ENCODE measurements at places on chromosomes 13 and 19. TPM values are rescaled to one million over a fixed set of nuclear protein-coding genes. Genes with fewer than 3 reads are reported as not detected.

- DNase-seq = no peak
These were observed at the start of gene PDX1 for GRCh38 chr13:27919934-27920676. PDX1 (plus strand) TSS chr13:27920000; CDS start chr13:27920139, 139 bp downstream.

The LRFN3 gene
- 8.2 TPM for polyA plus RNA-seq

DNA sequence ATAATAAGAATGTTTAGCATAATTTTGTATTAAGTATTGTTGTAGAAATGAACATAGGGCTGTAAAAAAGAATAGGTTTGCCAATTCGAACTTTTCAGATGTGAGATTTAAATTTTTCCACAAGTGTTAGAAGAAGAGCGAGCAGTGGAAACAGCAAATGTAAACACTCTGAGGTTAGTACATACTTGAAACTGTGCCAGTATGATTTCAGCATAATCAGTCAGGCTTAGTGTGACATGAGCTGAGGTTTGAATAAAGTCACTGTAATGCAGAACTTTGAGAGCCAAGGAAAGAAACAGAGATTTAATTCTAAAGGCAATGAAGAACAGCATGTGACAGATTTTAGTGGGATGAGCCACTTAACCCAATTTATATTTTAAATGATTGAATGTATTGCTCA, 2166.4 kb downstream of the PCDH9 start:
- no peak for DNase-seq

- DNase-seq = no peak
These were observed 41.9 kb downstream of the ADPRHL1 start for GRCh38 chr13:113411216-113412023.

- no peak for DNase-seq
These were observed 56.1 kb downstream of the KDM4B start for GRCh38 chr19:5025027-5025426.

GRCh38 chr13:52696566-52696965, 43.1 kb downstream of the CNMD start:
- DNase-seq = no peak

DNA sequence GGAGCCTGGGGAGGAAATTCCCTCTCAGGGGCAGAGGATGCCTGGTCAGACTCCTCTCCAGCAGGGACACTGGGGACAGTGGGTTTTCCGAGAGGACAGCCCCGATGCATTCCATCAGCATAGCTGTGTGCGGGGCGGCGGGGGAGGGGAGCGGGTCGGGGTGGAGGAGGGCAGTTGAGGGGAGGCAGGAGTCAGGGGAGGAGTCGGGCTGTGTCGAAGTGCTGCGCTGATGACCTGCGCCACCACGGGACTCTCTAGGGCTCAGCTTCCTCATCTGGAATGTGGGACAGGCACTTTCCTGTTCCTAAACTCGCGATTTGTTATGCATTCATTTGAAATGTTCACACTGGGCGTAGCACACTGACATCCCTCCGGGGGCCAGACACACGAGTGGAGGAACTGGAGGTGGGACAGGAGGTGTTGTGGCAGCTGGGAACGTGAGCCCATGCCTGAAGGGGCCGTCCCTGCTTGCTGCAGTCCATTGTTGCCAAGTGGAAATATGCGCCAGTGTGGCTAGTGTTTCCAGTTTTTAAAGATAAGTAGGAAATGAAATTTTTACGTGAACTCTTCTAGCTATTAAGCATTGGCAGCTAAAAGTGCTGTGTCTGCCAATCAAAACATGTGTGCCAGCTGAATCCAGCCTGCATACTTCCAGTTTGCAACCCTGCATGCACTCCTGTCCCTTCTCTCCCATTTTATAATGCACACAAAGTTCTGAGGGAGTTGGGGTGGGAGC, 43.3 kb downstream of the FLT1 start:
- no peak for DNase-seq

GRCh38 chr19:11463391-11463790, 17.5 kb downstream of the ELAVL3 start:
- DNase-seq = no peak

DNA sequence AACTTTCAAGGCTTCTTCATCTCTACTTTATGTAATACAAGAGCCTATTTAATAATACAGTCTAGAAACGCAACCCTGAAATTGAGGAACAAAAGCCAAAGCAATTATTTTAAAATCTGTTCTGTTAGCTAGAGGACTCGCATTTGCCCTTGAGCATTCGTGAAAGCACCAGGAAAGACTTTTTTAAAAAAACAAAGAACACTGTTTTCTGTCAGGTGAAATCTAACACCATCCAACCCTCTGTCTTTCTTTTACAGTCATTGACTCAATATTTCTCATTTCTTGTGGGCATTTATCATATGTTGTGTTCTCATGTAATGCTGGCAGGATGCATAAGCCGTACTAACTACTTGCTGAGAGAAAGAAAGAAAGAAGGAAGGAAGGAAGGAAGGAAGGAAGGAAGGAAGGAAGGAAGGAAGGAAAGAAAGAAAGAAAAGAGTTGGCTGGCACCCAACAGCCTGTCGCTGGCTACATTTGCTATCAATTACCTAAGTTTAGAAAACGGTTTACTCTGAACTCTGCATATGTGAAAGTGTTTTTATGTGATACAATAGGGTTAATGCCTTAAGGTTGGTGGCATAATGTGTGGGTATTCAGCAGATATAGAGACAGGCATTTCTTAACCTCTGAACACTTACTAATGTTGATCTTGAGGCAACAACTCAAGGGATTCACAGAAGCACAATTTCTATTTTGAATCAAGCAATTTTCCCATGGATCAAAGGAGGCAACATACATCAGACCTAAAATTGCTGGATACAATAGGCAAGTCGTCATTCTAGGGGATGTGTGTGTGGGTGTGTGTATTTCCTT, 445.4 kb downstream of the DCT start:
- DNase-seq = no peak

DNA sequence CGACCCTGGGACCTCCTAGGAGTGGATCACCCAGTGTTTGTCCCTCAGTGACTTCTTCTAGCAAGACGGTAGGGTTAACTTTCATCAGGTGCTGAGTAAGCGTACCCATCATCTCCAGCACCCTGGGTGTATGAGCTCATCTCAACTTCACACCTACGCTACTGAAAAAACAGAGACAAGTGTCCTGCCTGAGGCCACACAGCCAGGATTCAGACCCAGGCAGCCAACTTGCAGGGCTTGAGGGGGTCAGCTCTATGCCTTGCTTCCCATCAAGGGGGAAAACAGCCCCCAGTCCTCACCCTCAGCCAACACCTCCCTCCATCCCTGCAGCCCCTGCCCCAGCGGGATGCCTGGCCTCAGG, 4.6 kb downstream of the TLE2 start:
- no peak for DNase-seq

GRCh38 chr19:45368737-45369340, 1.5 kb downstream of the ERCC2 start:
- no peak for DNase-seq

- no peak for DNase-seq
These were observed 154.2 kb upstream of the KLF12 start for GRCh38 chr13:74288361-74288911.

The GPC5 gene
- 3.5 TPM for polyA plus RNA-seq

GRCh38 chr13:75071796-75072195, 410.2 kb downstream of the TBC1D4 start:
- DNase-seq = no peak

Data from renal cortex interstitium (tissue), 15 donors.